ENCODE measurements at places on chromosomes 7 and 10.

DNA sequence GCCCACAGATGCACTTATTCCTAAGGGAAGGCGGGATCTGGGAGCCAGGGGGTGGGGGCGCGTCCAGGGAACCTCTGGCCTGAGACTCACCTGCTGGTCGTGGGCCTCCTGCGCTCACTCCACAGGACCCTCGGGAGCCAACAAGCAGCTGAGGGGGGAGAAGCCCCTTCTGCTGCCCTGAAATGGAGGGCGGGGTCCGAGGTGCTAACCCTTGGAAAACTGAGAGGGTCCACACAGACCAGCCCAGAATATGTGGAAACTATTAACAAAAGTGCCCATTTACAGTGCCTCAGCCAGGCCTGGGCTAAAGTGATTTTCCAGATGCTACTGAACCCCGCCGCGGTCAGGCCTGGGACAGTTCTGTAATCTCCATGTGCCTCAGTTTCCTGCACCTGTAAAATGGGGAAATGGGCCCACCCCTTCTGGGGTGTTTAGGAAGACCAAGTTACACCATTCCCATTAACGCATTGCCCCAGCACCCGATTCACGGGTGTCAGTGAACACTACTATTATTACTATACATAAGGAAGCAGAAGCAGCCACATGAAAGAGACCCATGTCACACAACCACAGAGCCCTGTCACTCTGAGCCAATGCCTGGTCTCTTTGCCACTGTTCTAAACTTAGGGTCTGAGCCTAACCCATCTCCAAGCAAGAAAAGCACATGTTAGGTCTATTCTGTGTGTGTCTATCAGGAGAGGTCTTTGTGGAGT is 630 bp upstream of the VSTM4 start:
- no peak for DNase-seq
- no peaks in the 10 kb centered on the region for H3K36me3 ChIP-seq
- H3K27ac ChIP-seq: no peak overlapping the region
- H3K4me3 ChIP-seq: no peak overlapping the region
- no peaks in the 10 kb centered on the region for H3K4me1 ChIP-seq

DNA sequence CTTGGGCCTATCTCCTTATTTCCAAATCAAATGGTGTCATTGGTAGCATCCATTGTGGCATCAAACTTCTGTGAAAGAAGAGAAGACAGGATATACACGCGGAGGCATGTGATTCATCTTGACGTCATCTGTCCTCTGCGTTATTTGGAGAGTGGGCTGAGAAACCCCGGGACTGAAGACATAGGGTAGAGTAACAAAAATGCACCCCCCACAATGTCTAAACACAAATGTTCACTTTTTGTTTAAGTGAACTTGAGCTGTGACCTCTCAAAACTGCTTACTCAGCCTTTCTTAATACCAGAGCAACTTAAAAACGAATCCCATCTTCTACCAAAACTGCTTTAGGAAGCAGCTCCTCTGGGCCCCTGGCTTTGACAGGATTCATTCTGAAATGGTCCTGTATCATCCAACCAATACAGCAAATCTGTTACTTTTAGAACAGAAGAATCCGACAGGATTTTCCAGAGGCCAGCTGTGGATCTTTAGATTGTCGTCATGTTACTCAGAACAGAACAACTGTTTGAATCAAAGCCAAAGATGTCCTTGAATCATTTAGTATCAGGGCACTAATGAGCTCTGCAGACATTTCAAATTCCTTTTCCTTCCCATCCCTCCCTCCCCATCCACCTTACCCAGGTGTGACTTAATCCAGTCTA is 438.1 kb downstream of the SUGCT start:
- H3K4me1 ChIP-seq: peaks cover 26% of the 10 kb centered on the region
- peak; percentile 38 for DNase-seq
- peak overlapping the region; percentile 28 for H3K27ac ChIP-seq
- H3K27me3 ChIP-seq: no peaks in the 10 kb centered on the region

DNA sequence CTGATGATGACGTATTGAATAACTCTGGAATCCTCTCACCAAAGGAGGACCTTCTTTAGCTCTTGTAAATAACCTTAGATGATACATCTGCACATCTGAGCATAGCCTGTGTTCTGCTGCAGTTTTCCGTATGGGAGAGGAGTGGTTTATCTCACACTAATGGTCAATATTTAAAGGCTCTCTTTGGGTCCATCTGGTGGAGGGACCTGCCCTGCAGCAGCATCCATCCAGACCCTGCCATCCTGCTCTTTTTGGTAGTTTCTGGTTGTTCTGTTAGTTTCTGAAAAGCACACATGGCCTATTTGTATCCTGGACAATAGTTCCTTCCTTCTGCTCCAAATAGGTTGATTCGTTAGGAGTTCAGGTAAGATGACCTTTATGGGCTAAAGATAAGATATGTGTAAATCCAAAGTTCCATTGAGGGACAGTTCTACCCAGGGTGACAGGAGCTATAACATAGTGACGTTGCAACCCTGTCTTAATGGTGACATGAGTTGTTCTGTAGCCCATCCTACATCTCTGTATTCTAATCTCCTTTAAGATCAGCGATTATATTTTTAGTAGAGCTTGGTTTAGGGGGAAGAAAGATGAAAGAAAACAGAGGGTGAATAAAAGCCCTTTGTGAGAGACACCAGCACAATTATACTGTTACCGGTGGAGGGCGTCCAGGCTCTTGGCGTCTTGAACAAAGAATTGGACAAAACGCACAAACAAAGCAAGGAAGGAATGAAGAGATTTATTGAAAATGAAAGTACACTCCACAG is 60.0 kb upstream of the KLF14 start:
- peaks cover 7% of the 10 kb centered on the region for H3K36me3 ChIP-seq
- DNase-seq: peak; percentile 31
- H3K27me3 ChIP-seq: peaks cover 5% of the 10 kb centered on the region
- peak overlapping the region; percentile 77 for H3K4me3 ChIP-seq
- H3K4me1 ChIP-seq: peaks cover 16% of the 10 kb centered on the region

- no peak overlapping the region for H3K4me3 ChIP-seq
- H3K27ac ChIP-seq: no peak overlapping the region
- H3K36me3 ChIP-seq: peaks cover 38% of the 10 kb centered on the region
- H3K27me3 ChIP-seq: peaks cover 2% of the 10 kb centered on the region
Observed at GRCh38 chr10:77081481-77081891, 556.1 kb downstream of the KCNMA1 start.

GRCh38 chr7:81664304-81664703 is 105.5 kb downstream of the HGF start:
- H3K27ac ChIP-seq: no peak overlapping the region
- no peak overlapping the region for H3K4me3 ChIP-seq
- H3K4me1 ChIP-seq: peaks cover 26% of the 10 kb centered on the region
- H3K36me3 ChIP-seq: no peaks in the 10 kb centered on the region
- DNase-seq: no peak
- H3K27me3 ChIP-seq: no peaks in the 10 kb centered on the region

Measured in HFFc6 (cell line).